NCI-H1417 treated with DMSO at 0.1 percent for 48 hours (cell line): ENCODE measurements at places on chromosomes 5 and 9.
A peak's percentile ranks its signal among the peaks of the same experiment; 100 is the strongest.

DNA sequence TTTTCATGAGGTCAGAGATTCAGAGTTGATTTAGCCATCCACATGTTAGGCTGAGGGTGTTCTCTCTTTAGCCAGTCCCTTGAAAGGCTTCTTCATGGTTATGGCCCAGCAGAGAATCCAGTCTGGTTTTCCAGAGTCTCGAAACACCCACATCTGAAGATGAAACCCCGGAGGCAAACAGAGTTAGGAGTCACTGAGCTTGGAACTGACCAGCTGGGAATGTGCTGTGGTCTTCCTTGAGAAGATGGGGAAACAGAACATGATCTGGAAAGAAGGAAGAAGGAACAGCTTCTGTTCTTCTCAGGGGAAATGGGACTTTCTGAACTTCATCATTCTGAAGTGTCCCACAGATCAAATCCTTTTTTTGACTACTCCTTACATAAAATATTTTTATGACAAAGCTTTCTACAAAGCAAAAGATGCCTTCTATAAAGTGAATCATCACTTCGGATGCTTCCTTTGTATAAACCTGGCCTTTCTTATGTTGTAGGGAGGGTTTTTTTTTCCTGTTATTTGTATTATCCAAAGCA lies 45.4 kb downstream of the ZNF618 start:
- DNase-seq, result no peak

GRCh38 chr9:92299116-92299515 lies 5.6 kb upstream of the IARS1 start:
- DNase-seq, result no peak

- DNase-seq, result no peak
These were observed 729.8 kb downstream of the EFNA5 start for GRCh38 chr5:106940986-106941385.

GRCh38 chr5:173327948-173328843 lies at the start of gene STC2:
Gene STC2 (minus strand): TSS chr5:173328414. CDS start chr5:173328193, 221 bp downstream.
- peak; percentile 46 for DNase-seq

DNA sequence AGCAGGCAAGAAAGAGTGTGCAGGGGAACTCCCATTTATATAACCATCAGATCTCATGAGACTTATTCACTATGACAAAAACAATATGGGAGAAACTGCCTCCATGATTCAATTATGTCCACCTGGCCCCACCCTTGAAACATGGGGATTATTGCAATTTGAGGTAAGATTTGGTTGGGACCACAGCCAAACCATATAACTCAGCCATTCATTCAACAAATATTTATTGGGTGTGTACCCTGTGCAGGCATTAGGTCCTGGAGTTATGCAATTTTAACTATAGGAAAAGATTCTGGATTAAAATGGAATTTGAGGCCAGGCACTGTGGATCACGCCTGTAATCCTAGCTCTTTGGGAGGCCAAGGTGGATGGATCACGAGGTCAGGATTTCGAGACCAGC lies 124.2 kb upstream of the GAS1 start:
- DNase-seq, result no peak

- no peak for DNase-seq
These were observed 111.3 kb downstream of the STK32A start for GRCh38 chr5:147346006-147346561.

DNA sequence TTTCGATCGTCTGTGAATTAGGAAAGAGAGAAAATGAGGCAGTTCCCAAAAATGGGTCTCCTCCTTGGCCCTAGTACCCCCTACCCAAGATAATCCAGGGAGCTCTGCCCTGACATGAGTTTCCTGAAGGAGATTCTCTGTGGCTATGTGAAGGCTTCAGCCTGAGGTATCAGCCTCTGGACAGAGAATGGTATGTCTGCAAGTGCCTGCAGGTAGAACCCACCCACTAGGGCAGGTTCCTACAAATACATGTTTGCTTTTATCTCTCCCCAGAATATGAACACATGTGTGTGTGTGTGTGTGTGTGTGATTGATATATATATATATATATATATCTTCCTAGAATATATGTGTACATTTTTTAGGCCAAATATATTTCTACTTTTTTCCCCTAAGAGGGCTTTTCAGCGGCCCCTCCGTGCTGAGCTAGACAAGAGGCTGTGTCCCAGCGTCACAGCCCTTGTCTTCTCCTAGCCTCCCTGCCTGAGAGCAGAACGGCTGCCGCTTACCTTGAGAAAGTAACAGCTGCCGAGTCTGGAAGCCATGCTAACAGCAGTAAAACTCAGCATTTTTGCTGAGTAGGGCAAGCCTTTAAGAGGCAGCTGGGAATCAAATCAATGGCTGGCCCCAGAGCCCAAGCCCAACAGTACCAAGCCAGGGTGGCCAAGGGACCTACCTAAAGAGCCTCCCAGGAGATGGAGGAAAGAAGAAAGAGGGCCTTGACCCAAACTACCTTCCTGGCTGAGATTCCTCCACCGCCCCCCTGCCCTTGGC lies 2.1 kb downstream of the BRINP1 start:
- DNase-seq, result no peak

DNA sequence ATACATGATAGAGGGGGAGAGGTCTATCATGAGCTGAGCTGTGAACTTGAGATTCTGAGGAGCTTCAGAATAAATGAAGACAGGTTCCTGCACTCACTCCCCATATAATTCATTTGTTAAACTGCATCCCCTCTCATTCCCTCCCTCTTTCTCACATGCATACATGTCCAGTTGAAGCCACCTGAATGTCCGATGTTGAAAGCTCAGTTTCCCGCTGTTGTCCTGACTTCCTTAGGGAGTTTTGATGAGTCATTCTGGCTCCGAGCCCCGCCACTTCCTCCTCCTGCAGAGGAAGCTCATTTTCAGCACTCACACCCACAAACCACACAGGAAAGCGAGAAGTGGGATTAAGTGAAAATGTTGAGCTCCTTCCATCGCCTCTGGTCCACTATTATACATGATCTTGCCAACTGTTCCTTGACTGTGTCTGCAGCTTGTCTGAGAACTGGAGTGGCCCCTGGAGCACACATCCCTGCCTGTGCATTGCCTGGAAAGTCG lies 121.2 kb downstream of the CEMIP2 start:
- DNase-seq, result no peak

GRCh38 chr9:24333629-24334028 lies 212.1 kb downstream of the IZUMO3 start:
- no peak for DNase-seq

- no peak for DNase-seq
These were observed 983 bp downstream of the RCL1 start for GRCh38 chr9:4793459-4794395.

GRCh38 chr9:111436571-111436970 lies 47.6 kb downstream of the ECPAS start:
- no peak for DNase-seq

DNA sequence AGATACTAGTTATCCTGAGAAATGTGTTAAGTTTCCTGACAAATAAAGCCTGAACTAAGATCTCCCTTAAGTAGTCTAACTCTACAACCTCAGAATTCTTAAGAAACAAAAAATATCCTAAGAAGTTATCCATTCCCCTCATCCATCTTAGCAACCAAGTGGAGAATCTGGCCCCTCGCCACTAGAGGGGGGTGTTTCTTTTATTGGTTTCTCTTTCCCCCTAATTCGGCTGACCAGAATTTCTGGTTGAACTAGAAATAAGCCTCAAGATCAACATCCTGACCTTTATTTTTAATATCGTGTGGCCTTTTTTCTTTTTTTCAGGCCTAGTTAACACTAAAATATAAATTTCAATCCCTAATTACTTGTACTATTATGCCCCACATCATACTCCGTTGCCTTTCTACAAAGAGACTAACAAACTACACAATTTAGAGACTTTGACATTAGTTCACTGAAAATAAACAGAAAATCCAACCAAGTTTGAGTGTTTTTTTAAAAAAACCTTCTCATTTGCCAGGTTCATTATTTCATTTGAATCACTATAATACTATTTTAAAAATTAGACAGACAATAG lies 14.3 kb upstream of the NR4A3 start:
- peak; percentile 19 for DNase-seq

- no peak for DNase-seq
These were observed 2227.5 kb upstream of the C9orf72 start for GRCh38 chr9:29800821-29801220.

DNA sequence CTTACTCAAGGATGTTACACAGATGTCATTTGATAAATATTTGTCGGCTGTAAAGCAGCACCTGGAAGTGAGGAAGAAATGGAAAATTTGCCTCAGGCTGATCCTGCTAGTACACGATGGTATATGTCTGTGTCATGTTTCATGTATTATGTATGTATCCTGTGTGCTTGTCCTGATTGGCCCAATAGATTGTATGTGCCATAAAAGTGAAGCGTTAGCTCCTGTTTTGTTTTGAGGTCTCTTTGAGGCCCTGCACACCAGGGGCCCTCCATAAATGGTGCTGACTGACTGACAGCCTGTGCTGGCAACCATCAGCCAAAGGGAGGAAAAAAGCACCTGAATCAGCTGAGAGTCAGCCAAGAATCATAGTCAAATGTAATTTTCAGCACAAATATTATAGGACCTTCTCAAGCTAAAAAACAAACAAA lies 11.8 kb upstream of the LNPEP start:
- DNase-seq, result no peak

DNA sequence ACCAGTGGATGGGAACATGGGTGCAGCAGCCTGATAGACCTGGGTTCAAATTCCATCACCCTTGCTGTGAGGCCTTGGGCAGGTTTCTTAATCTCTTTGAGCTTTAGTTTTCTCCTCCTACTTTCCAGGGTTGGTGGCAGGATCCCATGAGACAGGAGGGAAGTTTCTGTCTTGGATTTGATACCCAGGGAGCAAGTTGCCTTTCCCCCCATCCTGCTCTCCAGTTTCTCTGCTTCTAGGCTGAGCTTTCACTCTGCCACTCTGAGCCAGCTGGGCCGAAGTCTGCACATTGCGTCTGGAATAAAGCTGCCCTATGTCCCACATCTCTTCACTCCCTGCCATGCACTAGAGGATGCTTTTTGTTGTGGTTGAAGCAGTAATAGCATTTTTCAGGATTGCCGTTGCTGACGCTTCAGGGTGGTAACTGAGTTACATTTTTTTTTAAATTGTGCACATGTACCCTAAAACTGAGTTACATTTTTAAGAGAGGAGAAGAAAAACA lies 40.5 kb upstream of the ANGPTL2 start:
- DNase-seq, result no peak

- DNase-seq, result no peak
These were observed 51.0 kb downstream of the GNG10 start for GRCh38 chr9:111712369-111712768.

GRCh38 chr9:104869811-104870210 lies 58.1 kb downstream of the ABCA1 start:
- DNase-seq, result no peak

GRCh38 chr5:127997201-127997704 lies 86.3 kb upstream of the SLC12A2 start:
- DNase-seq, result no peak

DNA sequence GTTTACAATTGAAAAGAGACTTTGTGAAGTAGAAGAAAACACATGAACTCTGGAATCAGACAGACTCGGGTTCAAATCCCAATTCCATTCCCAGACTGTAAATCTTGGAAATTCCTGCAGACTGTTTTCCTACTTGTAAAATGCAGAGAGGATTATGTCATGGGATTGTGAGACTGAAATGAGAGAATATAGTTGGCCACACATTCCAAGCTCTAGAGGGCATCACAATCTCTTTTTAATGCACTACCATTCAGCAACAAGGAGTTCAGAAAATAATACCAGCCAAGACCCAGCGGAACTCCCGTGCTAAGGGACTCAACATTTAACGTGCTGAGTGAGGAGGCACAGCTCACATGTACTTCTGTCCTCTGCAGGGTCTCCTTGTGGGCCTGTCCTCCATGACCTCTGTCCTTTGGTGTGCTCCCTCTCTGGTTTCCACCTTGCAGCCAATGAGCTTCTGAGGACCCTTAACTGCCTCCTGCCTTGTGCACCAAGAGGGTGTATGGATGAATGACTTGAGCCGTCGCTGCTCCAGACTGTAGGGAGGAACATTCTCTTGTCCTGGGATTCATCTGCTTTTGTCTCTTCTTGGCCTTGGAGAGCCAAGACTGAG lies 263.5 kb downstream of the NTRK2 start:
- no peak for DNase-seq

GRCh38 chr9:124810663-124811355 lies 33.9 kb downstream of the OLFML2A start:
- DNase-seq, result no peak

GRCh38 chr9:136645903-136646754 lies 16.6 kb upstream of the EGFL7 start:
- DNase-seq, result no peak

DNA sequence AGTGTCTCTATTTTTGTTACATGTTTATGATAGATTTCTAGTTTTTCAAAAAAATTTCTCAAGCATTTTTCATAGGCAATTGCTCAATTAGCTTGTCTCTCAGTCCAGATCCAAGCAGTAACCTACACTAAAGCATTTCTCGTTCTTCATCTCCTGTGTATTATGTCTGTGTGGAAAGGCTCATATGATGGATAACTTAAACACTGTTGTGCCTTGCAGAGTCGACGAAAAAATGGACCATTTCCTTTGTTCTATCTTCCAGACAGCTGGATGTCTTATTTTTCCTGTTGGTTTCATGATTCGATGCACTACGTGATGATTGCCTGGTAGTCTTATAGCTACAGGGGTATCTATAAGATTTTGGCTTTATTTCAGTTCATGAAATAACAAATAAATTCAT lies 347.8 kb downstream of the TRPM3 start:
- no peak for DNase-seq

DNA sequence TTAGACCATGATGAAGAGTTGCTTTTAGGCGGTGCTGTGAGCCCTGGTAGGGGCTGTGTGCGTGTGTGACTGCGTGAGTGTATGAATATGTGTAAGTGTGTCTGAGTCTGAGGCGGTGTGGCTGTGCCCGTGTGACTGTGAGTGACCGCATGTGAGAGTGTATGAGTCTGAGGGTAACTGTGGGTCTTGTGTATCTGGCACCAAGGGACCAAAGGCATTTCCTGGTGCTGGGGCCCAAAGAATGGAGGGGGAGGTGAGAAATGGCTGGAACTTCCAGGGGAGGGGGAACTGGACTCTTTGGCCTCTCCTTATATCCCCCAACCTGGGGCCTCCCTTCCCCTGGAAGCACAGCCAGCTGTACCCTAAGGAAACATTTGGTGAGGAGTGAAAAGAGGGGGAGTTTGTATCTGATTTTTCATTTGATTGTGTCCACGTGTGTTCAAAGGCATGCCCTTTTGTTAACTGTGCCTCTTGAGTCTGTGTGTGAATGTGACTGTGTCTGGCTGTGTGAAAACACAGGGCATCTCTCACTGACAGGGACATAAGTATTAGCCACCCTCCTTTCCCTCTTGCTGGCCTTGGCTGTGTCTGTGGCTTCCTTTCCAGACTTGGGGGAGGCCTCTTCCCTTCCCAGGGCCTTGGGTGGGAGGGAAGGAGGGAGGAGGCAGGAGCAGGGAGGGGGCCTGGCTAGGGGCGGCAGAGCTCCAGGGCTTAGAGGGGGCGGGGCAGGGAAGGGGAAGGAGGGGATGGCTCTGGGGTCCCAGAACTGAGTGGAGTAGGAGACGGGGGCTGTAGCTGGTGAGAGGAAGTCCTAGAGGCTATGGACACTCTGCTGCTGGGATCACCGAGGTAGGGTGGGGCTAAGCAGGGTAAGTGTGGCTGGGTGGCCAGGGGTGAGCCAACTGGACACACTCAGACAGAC lies 1.4 kb downstream of the IL11RA start:
- DNase-seq, result no peak

- DNase-seq, result no peak
These were observed 5.4 kb upstream of the P4HA2 start for GRCh38 chr5:132233081-132233480.
